ENCODE measurements at places on chromosomes 16 and 17. TPM values are rescaled to one million over a fixed set of nuclear protein-coding genes. Genes with fewer than 3 reads are reported as not detected.

The FBXL19 gene
- total RNA-seq = 29.6 TPM

The KRTAP9-8 gene
- not detected for total RNA-seq

The TAF1C gene
- 9.8 TPM for total RNA-seq

The UMOD gene
- not detected for total RNA-seq

The NPIPB6 gene
- 0.04 TPM for total RNA-seq

The TBC1D3E gene
- total RNA-seq = not detected

The KRTAP9-4 gene
- not detected for total RNA-seq

The RNF43 gene
- 10.1 TPM for total RNA-seq

The MYL4 gene
- total RNA-seq = not detected

The TBC1D3G gene
- total RNA-seq = not detected

The SMCR8 gene
- 8.8 TPM for total RNA-seq

The C16orf96 gene
- not detected for total RNA-seq

The HAPSTR1 gene
- total RNA-seq = 65.0 TPM

The XYLT1 gene
- 3.2 TPM for total RNA-seq

The CTRB2 gene
- total RNA-seq = not detected

The RUNDC3A gene
- 4.1 TPM for total RNA-seq

The SCN4A gene
- not detected for total RNA-seq

The TAT gene
- total RNA-seq = not detected

The TVP23A gene
- not detected for total RNA-seq

The FADS6 gene
- total RNA-seq = not detected

The ABCA6 gene
- 0.04 TPM for total RNA-seq

The GRAP gene
- total RNA-seq = not detected

The WDR90 gene
- 8.5 TPM for total RNA-seq

The RBL2 gene
- 26.2 TPM for total RNA-seq

The KRTAP4-16 gene
- not detected for total RNA-seq

The ABCC6 gene
- not detected for total RNA-seq

The PVALEF gene
- total RNA-seq = not detected

The XPO6 gene
- 93.1 TPM for total RNA-seq

The CCP110 gene
- total RNA-seq = 4.4 TPM

The PRSS27 gene
- total RNA-seq = 0.76 TPM

The HOXB1 gene
- total RNA-seq = not detected

The MCRIP2 gene
- total RNA-seq = 55.2 TPM

The AARSD1 gene
- total RNA-seq = 25.8 TPM

The SSTR5 gene
- not detected for total RNA-seq

The TSPOAP1 gene
- total RNA-seq = not detected

The CACNB1 gene
- total RNA-seq = 12.0 TPM

The EZH1 gene
- total RNA-seq = 5.0 TPM

The FKBP10 gene
- total RNA-seq = 21.3 TPM

The ALDOC gene
- total RNA-seq = 50.5 TPM

The CHST5 gene
- total RNA-seq = not detected

The FUS gene
- 26.5 TPM for total RNA-seq

The MYL11 gene
- not detected for total RNA-seq

The CPD gene
- total RNA-seq = 151 TPM

The TP53TG3F gene
- not detected for total RNA-seq

The ARHGAP44 gene
- total RNA-seq = under 0.01 TPM

The BLTP2 gene
- 116 TPM for total RNA-seq

Data from hair follicular keratinocyte (primary cell).